ENCODE measurements at places on chromosomes 5 and 9.

- DNase-seq, result no peak
Observed at GRCh38 chr5:20445326-20445860, 457.4 kb upstream of the CDH18 start.

DNA sequence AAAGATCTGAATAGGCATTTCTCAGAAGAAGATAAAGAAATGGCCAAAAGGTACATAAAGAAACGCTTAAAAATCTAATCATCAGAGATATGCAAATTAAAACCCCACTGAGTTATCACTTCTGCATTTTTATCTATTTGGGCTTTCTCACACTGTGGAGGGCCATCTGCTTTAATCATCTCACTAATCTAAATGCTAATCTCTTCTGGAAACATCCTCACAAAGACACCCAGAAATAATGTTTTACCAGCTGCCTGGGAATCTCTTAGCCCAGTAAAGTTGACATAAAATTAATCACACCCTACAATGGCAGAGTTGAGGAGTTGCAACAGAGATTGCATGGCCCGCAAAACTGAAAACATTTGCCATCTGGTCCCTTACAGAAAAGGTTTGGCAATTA lies 407.9 kb upstream of the CYLC2 start:
- DNase-seq, result no peak

- DNase-seq, result no peak
Observed at GRCh38 chr5:67052034-67052433, 144.6 kb downstream of the CD180 start.

DNA sequence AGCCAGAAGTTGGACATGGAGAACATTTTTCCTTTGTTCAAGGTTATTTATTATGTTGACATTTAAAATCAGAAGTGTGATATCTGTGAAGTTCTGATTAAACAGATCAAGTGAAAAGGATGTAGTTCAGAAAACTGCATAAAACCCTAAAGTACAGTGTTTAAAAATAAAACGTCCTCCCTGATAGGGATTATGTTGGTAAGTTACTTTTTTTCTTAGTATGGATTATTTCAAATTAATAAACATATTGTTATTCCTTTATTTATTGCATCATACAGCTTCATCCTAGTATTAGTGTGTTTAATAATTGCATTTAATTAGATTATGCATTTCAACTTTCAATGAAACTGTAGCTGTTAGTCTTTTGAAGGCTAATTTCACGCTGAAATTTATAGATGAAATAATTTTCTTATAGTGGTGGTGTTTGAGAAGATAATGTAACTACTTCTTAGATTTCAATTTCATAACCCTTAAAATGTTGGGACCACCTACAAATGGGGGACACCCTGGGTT lies 157.9 kb upstream of the DMRT1 start:
- DNase-seq, result no peak

DNA sequence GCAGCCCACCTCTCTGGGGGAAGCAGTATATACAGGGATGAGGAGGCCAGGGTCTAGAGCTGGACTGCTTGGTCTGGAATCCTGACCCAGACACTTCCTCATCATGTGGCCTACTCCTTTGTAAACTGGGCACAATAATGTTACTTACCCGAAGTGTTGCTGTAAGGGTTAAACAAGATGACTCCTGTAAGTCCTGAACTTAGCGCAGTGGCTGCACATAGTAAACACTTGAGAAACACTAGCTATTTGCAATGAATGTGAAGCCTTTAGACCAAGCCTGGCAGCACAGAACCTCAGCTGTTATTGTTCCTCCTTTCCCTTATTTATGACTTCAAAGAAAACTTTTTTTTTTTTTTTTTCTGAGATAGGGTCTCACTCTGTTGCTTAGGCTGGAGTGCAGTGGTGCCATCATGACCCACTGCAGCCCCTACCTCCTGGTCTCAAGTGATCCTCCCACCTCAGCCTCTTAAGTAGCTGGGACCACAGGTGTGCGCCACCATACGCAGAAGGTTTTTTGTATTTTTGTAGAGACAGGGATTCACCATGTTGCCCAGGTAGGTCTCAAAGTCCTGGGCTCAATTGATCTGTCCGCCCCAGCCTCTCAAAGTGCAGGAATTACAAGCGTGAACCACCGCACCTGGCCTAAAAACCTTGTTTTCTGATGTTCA lies 96.2 kb upstream of the IL6ST start:
- DNase-seq, result no peak
